Heart right ventricle (tissue), 16 donors: ENCODE measurements at places on chromosomes 4 and X. TPM values are rescaled to one million over a fixed set of nuclear protein-coding genes. Genes with fewer than 3 reads are reported as not detected.

Gene SERPINA7
- total RNA-seq, result not detected

Gene UGT2B17
- total RNA-seq, result not detected

Gene ACOX3
- total RNA-seq, result 28.1 TPM

Gene HSFX4
- not detected for total RNA-seq

Gene SLC6A14
- total RNA-seq, result not detected

Gene ATOH1
- not detected for total RNA-seq

Gene EFNB1
- 16.0 TPM for total RNA-seq

Gene BRS3
- total RNA-seq, result not detected

Gene POU3F4
- not detected for total RNA-seq

- H3K27me3 ChIP-seq, result no peaks in the 10 kb centered on the region
- no peak overlapping the region for H3K4me3 ChIP-seq
Observed at GRCh38 chr4:65021737-65022136, 612.5 kb upstream of the TECRL start.

- H3K36me3 ChIP-seq, result no peaks in the 10 kb centered on the region
- no peak overlapping the region for H3K4me3 ChIP-seq
- H3K27ac ChIP-seq, result no peak overlapping the region
- no peaks in the 10 kb centered on the region for H3K4me1 ChIP-seq
Observed at GRCh38 chrX:26557691-26558321, 341.8 kb downstream of the MAGEB5 start.

DNA sequence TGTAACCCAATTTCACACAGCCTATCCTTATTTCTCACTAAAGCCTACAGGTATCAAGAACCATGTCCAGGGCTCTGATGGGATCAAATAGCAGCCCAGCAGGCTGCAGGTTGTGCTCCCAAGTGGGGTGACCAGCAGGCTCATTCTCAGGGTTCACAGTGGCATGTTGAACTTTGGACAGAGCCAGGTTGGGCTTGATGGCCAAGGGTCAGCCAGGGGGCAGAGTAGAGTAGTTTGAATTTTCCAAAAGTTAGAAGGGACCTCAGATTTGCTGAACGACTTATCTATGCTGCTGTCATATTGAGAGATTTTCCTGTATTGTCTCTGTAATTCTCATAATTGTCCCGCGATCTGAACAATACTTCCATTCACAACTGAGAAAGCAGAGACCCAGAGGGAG lies 310.8 kb upstream of the BOD1L1 start:
- H3K36me3 ChIP-seq, result no peaks in the 10 kb centered on the region
- H3K27me3 ChIP-seq, result no peaks in the 10 kb centered on the region
- no peak overlapping the region for H3K27ac ChIP-seq
- no peak for DNase-seq

- no peaks in the 10 kb centered on the region for H3K36me3 ChIP-seq
- H3K27me3 ChIP-seq, result no peaks in the 10 kb centered on the region
- H3K4me3 ChIP-seq, result no peak overlapping the region
- no peak overlapping the region for H3K27ac ChIP-seq
- H3K4me1 ChIP-seq, result no peaks in the 10 kb centered on the region
- DNase-seq, result no peak
Observed at GRCh38 chr4:82984459-82984858, 26.2 kb downstream of the LIN54 start.

GRCh38 chrX:14837155-14837554 lies 35.7 kb downstream of the FANCB start:
- H3K4me3 ChIP-seq, result no peak overlapping the region
- H3K27ac ChIP-seq, result no peak overlapping the region
- H3K4me1 ChIP-seq, result no peaks in the 10 kb centered on the region

GRCh38 chr4:40825014-40825838 lies 75.5 kb downstream of the NSUN7 start:
- no peaks in the 10 kb centered on the region for H3K27me3 ChIP-seq
- no peaks in the 10 kb centered on the region for H3K4me1 ChIP-seq
- H3K4me3 ChIP-seq, result no peak overlapping the region
- DNase-seq, result no peak
- H3K27ac ChIP-seq, result no peak overlapping the region

DNA sequence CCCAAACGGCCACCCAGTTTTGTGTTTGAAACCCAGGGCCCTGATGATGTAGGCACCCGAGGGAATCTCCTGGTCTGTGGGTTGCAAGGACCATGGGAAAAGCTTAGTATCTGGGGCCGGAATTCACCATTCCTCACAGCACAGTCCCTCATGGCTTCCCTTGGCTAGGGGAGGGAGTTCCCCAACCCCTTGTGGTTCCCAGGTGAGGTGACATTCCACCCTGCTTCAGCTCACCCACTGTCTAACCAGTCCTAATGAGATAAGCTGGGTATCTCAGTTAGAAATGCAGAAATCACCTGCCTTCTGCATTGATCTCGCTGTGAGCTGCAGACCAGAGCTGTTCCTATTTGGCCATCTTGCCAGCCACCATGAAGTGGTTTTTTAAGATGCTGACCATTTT lies 84.0 kb downstream of the PRKG2 start:
- no peaks in the 10 kb centered on the region for H3K36me3 ChIP-seq
- H3K27me3 ChIP-seq, result no peaks in the 10 kb centered on the region
- no peak for DNase-seq
- no peak overlapping the region for H3K27ac ChIP-seq
- H3K4me1 ChIP-seq, result no peaks in the 10 kb centered on the region
- no peak overlapping the region for H3K4me3 ChIP-seq

GRCh38 chr4:147325571-147325981 lies 155.3 kb upstream of the EDNRA start:
- H3K27ac ChIP-seq, result no peak overlapping the region
- H3K27me3 ChIP-seq, result no peaks in the 10 kb centered on the region
- no peaks in the 10 kb centered on the region for H3K36me3 ChIP-seq
- peaks cover 6% of the 10 kb centered on the region for H3K4me1 ChIP-seq

DNA sequence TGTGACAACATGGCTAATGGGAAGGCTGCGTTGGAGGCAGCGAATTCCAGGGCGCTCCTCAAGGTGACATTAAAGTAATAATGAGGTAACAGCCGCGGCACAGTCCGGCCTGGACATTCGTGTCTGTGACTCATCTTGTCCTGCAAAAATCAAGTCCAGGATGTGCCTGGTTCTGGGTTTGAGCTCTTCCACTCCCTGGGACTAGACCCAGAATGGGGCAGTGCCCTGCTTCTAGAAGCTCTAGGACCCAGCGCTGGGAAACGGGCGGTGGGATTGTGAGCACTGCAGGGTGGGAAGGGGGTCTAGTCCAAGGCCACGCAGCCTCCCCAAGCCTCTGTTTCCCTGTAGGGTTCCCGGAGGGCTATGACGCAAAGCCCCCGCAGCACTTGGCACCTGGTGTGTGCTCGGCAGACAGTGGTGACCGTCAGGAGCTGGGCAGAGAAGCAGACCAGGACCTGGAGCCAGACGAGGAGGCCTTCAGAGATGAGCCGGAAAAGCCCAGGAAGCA lies 34.9 kb downstream of the HMX1 start:
- H3K36me3 ChIP-seq, result no peaks in the 10 kb centered on the region
- no peaks in the 10 kb centered on the region for H3K4me1 ChIP-seq
- H3K27me3 ChIP-seq, result peaks cover 37% of the 10 kb centered on the region
- no peak for DNase-seq

GRCh38 chr4:8773124-8773931 lies 98.3 kb downstream of the HMX1 start:
- no peak overlapping the region for H3K27ac ChIP-seq
- H3K4me3 ChIP-seq, result no peak overlapping the region
- no peaks in the 10 kb centered on the region for H3K27me3 ChIP-seq
- no peak for DNase-seq
- no peaks in the 10 kb centered on the region for H3K36me3 ChIP-seq

GRCh38 chr4:40055511-40055862 lies 1.2 kb upstream of the N4BP2 start:
- H3K4me3 ChIP-seq, result peak overlapping the region; percentile 93
- no peaks in the 10 kb centered on the region for H3K36me3 ChIP-seq
- H3K27me3 ChIP-seq, result no peaks in the 10 kb centered on the region
- peak overlapping the region; percentile 100 for H3K27ac ChIP-seq
- H3K4me1 ChIP-seq, result peaks cover 8% of the 10 kb centered on the region
- no peak for DNase-seq

DNA sequence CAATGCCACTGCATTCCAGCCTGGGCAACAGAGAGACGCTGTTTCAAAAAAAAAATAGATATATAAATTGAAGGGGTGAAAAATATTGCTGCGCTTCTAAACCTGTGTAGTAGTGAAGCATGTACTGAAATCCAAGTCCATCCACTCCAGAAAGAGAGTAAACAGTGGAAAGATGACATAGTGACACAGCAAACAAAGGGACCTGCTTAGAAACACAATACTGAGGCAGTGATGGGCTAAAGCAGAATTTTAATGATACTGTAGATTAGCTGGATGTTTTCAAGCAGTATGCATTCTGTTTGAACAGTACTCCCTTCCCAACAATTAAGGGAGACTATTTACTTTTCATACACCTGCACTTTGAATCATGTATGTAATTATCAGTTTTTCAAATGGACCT lies 42.5 kb downstream of the TFDP3 start:
- no peak for DNase-seq
- no peaks in the 10 kb centered on the region for H3K36me3 ChIP-seq
- H3K27ac ChIP-seq, result no peak overlapping the region
- H3K27me3 ChIP-seq, result no peaks in the 10 kb centered on the region
- no peaks in the 10 kb centered on the region for H3K4me1 ChIP-seq

- no peak overlapping the region for H3K4me3 ChIP-seq
- H3K27ac ChIP-seq, result no peak overlapping the region
- H3K36me3 ChIP-seq, result no peaks in the 10 kb centered on the region
- no peaks in the 10 kb centered on the region for H3K27me3 ChIP-seq
- no peaks in the 10 kb centered on the region for H3K4me1 ChIP-seq
Observed at GRCh38 chr4:100539706-100540105, 21.9 kb upstream of the EMCN start.

- peak overlapping the region; percentile 61 for H3K27ac ChIP-seq
- DNase-seq, result peak; percentile 8
- no peak overlapping the region for H3K4me3 ChIP-seq
- H3K4me1 ChIP-seq, result peaks cover 36% of the 10 kb centered on the region
- H3K36me3 ChIP-seq, result no peaks in the 10 kb centered on the region
- no peaks in the 10 kb centered on the region for H3K27me3 ChIP-seq
Observed at GRCh38 chrX:153477901-153478300, 7.5 kb upstream of the HAUS7 start.

GRCh38 chrX:34218063-34218462 lies 85.9 kb upstream of the FAM47A start:
- H3K27me3 ChIP-seq, result no peaks in the 10 kb centered on the region
- DNase-seq, result no peak
- no peak overlapping the region for H3K4me3 ChIP-seq
- no peaks in the 10 kb centered on the region for H3K4me1 ChIP-seq
- no peak overlapping the region for H3K27ac ChIP-seq

DNA sequence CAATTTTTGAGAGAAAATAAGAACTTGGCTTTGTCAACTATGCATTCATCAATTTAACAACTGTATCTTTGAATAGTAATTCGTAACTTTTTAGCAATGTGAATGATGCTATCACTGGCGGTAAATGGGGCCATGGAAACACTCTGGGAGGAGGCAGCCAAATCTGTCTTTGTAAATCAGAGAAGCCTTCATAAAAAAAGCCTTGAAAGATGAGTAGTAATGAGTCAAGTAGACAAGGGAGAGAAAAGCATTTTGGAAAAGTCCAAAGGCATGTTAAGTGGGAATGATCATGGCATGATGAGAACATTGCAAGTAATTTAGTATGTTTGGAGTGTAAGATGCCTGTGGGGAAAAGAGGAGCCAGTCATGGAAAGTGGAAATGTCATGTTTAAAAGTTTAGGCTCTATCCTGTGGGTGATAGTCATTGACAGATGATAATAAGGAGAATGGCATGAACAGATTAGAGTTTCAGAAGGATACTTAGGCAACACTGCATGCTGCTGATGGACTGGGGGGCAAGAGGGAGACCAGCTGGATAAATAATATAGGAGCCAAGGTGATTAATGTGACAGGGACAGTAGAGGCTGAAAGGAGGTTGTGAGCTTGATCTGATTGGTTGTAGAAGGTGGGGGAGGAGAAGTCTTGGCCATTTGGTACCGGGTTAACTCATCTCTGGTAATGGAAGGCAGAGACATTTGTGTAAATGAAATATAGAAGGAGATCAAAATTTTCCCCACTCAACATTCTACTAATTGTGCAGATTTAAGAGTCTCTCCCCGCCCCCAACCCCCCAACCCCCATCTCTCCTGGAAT lies 16.3 kb downstream of the SPRY1 start:
- H3K27ac ChIP-seq, result no peak overlapping the region
- H3K4me1 ChIP-seq, result peaks cover 6% of the 10 kb centered on the region
- no peaks in the 10 kb centered on the region for H3K27me3 ChIP-seq

DNA sequence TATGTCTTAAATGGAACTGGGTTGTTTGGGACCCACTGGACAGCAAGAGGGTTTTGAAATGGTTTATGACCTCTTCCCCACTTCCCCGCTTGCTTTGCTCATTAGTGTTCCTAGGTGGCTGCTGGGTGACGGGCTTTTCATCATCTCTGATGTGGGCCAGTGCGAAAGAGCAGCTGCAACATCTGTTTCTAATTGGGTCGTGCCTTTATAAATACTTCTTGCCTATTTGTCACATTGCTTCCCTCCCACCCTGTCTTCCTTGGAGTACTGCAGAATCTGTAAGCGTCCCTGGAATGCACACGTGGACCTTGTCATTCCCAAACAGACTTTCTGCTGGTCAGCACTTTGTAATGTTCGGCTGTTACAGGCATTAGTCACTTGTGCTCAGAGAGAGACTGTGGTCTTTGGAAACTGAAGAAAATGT lies 35.2 kb downstream of the SEPTIN11 start:
- DNase-seq, result no peak
- H3K27ac ChIP-seq, result peak overlapping the region; percentile 53
- H3K27me3 ChIP-seq, result no peaks in the 10 kb centered on the region
- peaks cover 83% of the 10 kb centered on the region for H3K4me1 ChIP-seq

DNA sequence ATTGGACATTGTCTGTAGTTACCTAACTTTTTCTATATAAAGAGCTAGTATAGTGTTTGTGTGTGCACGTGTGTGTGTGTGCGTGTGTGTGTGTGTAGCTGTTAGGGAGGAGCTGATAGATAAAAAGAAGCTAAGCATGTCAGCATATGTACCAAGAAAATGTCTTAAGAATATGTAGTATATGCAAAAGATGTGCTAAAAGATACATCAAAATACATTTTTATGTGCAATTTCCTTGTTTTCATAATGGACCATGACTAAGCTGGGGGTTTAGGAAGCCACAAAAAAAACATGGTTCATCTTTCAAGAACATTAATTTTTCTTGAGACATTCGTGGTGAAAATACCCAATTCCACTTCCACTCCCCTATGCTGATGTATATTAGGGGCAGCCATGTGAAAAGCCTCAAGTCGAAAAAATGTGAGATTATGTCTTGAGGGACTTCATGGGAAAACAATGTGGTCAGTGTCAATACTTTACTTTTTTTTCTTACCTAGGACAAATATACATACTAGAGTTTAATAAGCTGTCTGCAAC lies 1599.7 kb downstream of the ARAP2 start:
- no peak for DNase-seq
- H3K27me3 ChIP-seq, result no peaks in the 10 kb centered on the region
- H3K4me3 ChIP-seq, result no peak overlapping the region
- no peaks in the 10 kb centered on the region for H3K4me1 ChIP-seq
- H3K27ac ChIP-seq, result no peak overlapping the region

- no peak overlapping the region for H3K27ac ChIP-seq
- H3K4me3 ChIP-seq, result no peak overlapping the region
- no peaks in the 10 kb centered on the region for H3K36me3 ChIP-seq
- no peaks in the 10 kb centered on the region for H3K4me1 ChIP-seq
- H3K27me3 ChIP-seq, result no peaks in the 10 kb centered on the region
Observed at GRCh38 chrX:111409326-111409725, 2.7 kb downstream of the DCX start.
